ENCODE measurements at places on chromosomes 13 and 19.

DNA sequence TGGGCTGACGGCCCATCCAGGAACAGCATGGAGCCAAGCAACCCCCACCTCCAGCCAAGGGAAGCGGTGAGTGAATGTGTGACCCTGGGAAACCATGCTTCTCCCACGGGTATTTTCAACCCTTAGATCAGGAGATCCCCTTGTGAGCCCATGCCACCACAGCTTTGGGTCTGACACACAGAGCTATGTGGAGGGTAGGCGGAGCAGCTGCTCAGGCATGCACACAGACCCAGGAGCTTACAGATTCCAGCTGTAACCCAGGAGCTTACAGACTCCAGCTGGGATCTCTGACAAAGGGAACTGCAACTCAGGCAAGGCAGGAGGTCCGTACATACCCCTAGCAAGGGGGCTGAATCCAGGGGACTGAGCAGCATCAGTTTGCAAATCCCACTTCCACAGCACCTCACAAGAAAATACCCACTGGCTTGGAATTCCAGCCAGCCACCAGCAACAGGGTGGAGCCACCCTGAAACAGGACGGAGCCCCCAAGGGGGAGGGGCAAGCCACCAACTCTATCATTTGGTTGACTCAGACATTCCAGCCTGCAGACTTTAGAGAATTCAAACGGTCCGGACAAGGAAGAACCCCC, 40.8 kb upstream of the RFXAP start:
- DNase-seq: no peak

DNA sequence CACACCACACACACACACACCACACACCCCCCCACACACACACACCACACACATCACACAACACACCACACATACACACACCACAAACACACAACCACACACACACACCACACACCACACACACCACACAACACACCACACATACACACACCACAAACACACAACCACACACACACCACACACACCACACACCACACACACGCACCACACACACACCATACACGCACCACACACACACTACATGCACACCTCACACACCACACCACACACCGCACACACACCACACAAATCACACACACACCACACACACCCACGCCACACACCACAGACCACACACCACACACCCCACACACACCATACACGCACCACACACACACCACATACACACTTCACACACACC, 83.5 kb downstream of the ZNF557 start:
- DNase-seq: no peak

GRCh38 chr19:39080431-39080830, 3.7 kb upstream of the ACP7 start:
- no peak for DNase-seq

GRCh38 chr13:99256709-99257108, 1.5 kb downstream of the GPR18 start:
- no peak for DNase-seq

GRCh38 chr13:60701895-60702294, 304.9 kb downstream of the TDRD3 start:
- DNase-seq: no peak

GRCh38 chr13:39803156-39803555, 147.7 kb downstream of the COG6 start:
- DNase-seq: no peak

DNA sequence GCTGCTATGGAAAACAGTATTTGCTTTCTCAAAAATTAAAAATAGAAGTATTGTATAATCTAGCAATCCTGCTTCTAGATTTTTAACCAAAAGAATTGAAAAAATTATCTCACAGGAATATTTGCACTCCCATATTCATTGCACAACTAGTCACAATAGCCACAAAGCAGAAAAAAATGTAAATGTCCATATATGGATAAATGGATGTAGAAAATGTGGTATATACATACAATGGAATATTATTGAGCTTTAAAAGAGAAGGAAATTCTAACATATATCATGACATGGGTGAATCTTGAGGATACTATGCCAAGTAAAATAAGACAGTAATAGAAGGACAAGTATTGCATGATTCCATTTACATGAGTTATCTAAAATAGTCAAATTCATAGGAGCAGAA, 2753.0 kb downstream of the PCDH9 start:
- DNase-seq: no peak

GRCh38 chr13:32515246-32515645, 23.3 kb downstream of the N4BP2L2 start:
- no peak for DNase-seq

DNA sequence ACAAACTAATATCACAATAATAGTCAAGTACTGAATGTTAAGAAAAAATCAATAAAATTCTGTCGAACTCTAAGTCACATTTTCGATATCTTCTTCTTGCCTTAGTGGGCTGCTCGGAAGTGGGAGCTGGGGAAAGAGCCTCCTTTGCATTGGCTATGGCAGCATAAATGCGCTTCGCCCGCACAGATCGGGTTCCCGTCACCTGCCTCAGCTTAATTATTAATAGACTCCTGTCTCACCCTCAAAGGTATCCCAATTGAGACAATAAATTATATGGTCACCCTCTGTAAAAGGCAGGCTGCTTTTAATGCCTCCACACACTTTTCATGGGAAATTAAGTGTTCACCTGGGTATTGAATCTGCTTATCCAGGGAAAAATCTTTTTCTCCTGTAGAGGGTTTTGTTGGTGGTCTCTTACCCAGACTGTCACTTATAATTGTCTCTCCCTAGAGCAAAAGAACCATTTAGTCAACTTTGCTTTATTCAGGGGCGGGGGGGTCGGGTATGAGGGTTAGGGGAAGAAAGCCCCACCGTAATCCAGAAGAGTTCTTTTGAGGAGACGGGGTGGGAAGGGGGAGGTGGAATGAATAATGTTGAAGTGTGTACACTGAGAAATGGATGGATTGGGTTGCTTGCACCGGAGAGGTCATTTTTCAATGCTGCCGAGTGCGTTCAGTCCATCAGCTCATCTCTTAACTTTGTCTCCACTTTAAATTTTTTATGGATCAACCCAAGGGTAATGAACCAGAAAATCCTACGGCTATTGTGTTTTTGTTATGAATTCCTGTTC, 682.6 kb upstream of the SGCG start:
- DNase-seq: no peak

- no peak for DNase-seq
These were observed 30.3 kb downstream of the USPL1 start for GRCh38 chr13:30647824-30648521.

DNA sequence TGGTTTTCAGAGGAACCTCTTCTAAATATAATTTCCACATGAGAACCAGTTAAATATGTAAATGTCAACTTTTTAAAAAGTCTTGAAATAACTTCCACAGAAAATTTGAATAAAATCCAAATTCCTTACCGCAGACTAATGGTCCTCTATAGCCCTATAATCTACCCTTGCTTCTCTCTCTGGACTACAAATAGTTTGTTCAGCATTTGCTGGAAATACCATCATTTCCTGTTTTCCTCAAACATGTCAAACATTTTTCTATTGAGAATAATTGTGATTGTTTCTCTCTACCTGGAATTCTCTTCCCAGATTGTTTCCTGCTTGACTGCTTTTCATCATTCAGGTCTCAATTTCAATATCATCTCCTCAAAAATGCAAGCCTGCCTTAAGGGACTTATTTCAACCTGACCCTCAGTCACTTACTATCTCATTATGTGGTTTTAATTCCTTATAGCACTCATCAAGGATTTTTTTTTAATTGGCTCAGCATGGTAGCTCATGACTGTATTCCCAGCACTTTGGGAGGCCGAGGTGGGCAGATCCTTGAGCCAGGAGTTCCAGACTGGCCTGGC, 898.9 kb upstream of the MIR17HG start:
- DNase-seq: no peak

- no peak for DNase-seq
These were observed 42.0 kb downstream of the KLF2 start for GRCh38 chr19:16366433-16367260.

GRCh38 chr19:51145916-51146493, 3.9 kb downstream of the SIGLEC7 start:
- DNase-seq: no peak

DNA sequence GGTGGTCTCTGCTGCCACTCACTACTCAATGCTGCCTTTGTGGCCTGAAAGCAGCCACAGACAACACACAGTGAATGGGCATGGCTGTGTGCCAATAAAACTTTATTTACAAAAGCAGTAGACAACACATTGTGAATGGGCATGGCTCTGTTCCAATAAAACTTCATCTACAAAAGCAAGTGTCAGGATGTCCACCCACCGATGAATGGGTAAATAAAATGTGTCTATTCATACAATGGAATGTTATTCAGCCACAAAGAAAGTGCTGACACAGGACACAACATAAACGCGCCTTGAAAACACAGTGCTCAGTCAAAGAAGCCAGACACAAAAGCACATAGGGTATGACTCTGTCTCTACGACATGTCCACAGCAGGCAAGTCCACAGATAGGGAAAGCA, 20.1 kb downstream of the ZSCAN5A start:
- DNase-seq: no peak

DNA sequence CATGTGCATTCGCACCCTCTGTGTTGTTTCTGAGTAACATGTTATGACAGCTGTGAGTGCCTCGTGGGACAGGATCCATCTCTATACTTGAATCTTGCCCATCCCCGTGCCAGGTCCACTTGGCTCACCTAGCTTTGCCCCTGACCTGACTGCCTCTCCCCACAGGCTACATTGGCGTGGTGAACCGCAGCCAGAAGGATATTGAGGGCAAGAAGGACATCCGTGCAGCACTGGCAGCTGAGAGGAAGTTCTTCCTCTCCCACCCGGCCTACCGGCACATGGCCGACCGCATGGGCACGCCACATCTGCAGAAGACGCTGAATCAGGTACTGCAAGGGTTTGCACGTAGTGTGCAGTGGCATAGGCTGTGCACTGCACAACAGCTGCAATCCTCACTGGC, 53.2 kb downstream of the TMED1 start:
- no peak for DNase-seq
